ENCODE measurements at places on chromosomes 12 and 14.

GRCh38 chr14:79265366-79265946 lies 945.8 kb downstream of the DIO2 start:
- no peak for DNase-seq

DNA sequence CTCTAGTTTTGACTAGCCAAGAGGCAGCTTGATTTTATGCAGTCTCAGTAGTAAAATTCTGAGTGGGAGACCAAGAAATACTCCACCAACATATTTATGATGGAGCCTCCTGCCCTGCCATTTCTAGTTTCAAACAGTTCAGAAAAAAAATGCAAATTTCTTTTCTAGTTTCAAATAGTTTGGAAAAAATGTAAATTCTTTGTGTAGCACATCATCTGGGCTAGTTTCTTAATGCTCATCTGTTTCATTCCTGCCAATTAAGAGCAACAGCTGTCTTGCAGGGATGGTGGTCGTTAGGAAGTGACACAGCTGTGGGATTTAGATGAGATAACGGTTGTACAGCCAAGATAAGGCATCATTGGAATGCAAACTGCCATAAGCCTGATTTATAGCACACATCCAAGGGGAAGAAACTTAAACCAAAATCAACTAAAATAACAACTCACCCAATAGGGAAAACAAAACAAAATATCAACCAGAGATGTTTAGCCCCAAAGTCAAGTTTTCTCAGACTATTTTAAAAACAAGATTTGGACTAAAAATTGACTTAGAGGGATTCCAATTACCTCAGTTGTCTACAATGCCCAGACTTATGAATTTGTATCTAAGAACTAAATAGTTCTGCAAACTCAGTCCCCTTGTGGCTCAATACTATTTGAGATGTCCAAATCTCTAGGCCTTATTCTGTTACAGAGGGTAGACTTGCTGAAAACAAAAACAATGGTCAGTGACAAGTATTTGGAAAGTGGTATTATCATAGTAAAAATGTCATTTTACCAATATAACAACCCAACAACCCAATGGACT lies 291.3 kb upstream of the ATP2B1 start:
- no peak for DNase-seq

- DNase-seq: no peak
Observed at GRCh38 chr14:85566603-85567002, 36.7 kb downstream of the FLRT2 start.

GRCh38 chr12:3315201-3315661 lies 175.8 kb upstream of the PRMT8 start:
- no peak for DNase-seq

DNA sequence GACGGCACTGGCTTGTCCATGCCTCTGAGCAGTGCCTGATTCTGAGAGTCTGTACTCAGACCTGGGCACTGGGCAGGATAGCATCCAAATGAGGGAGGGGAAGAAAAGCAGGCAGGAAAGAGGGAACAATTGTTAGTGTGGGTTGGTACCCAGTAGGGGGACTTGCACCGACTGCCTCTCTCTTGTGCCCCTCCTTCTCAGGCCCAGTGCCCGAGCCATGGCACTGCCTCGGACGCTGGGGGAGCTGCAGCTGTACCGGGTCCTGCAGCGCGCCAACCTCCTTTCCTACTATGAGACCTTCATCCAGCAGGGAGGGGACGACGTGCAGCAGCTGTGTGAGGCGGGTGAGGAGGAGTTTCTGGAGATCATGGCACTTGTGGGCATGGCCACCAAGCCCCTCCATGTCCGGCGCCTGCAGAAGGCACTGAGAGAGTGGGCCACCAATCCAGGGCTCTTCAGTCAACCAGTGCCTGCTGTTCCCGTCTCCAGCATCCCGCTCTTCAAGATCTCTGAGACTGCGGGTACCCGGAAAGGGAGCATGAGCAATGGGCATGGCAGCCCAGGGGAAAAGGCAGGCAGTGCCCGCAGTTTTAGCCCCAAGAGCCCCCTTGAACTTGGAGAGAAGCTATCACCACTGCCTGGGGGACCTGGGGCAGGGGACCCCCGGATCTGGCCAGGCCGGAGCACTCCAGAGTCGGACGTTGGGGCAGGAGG lies 2.2 kb downstream of the NAB2 start:
- DNase-seq: no peak

DNA sequence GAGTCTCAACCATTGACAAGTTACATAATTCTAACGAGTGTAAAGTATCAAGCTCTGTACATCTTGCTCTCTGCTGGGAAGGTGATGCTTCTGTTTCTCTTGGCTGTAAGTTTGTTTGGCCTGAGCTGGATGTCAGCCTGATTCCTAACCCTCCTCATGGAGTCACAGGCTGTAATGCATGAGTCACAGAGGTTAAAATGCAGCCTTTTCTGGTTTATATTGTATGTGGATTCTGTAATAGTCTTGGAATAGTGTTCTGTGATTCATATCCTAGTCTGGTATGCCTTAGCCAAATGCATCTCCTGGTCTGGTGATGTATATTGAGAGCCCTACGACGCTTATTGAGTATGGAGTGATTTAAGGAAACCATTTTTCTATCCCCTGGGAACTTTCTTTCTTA lies 104.5 kb upstream of the FRMD6 start:
- DNase-seq: no peak

GRCh38 chr12:94909663-94910062 lies 93.8 kb downstream of the NDUFA12 start:
- DNase-seq: no peak

GRCh38 chr12:5792343-5792742 lies 152.7 kb downstream of the ANO2 start:
- no peak for DNase-seq

DNA sequence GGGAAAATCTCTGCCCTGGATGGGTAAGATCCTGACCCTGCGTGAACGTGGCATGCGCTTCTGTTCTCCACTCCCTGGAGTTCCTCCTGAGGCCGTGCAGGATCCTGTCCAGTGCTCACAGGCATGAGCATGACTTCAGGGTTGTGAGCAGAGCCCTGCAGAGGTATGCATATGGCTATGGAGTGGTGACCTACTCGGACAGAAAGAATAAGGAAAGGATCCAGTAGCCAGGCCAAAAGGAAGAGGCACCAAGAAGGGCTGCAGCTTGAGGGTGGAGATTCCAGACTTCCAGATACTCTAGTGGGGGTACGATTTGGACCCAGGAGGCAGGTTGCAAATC lies 20.8 kb upstream of the CD27 start:
- no peak for DNase-seq

DNA sequence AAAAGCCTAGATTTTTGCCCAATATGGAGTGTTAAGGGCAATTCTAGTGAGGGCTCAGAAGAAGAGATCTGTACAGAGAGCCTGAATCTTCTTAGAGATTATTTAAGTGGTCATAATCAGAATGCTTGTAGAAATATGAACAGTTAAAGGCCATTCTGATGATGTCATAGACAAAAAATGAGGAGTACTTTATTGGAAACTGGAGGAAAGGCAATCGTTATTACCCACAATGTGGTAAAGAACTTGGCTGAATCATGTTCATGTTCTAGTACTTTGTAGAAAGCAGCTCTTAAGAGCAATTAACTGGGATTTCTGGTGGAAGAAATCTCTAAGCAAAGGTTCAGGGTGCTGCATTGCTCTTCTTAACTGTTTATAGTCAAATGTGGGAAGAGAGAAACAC lies 36.4 kb upstream of the SYT10 start:
- DNase-seq: no peak

- no peak for DNase-seq
Observed at GRCh38 chr12:43988838-43989560, 153.1 kb downstream of the TMEM117 start.

GRCh38 chr14:20441461-20441860 lies 5.5 kb upstream of the KLHL33 start:
- DNase-seq: no peak

- no peak for DNase-seq
Observed at GRCh38 chr12:76226956-76227355, 121.3 kb downstream of the BBS10 start.

DNA sequence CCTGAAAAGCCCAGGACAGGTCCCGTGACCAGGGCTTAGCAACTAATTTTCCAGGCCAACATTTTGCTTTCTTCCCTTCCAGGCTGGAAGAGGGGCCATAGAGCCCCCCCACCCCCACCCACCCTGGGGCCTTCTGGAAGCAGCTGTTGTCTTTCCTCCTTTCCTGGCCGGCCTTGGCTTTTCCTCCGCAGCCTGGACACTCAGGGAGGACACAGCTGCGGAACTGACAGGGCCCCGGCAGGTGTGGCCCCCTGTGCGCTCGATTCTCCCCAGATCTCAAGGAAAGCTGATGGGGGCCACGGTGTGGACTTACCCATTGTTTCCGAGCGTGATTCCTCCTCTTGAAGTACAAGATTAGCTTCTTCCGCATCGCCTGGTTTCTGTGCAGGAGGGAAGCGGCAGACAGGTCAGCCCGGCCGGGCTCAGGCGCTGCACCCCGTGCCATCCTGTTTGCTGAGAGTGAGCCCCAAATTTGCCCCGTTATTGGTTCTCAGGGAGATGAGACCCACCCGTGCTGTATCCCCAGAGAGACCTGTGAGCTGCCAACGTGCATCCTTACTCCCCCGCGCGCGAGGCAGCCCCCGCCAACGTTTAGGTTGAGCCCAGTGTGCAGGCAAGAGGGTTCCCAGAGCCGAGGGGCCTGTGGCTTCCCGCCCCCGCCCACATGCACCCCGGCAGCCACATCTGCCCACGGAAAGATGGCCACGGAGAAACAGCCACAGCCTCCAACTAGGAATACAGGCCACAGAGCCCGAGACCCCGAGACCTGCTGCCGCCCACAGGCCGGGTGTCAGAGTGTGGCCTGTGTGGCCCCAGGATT lies 129.6 kb downstream of the NCOR2 start:
- no peak for DNase-seq

GRCh38 chr12:62856454-62856853 lies 78.5 kb downstream of the PPM1H start:
- DNase-seq: no peak

DNA sequence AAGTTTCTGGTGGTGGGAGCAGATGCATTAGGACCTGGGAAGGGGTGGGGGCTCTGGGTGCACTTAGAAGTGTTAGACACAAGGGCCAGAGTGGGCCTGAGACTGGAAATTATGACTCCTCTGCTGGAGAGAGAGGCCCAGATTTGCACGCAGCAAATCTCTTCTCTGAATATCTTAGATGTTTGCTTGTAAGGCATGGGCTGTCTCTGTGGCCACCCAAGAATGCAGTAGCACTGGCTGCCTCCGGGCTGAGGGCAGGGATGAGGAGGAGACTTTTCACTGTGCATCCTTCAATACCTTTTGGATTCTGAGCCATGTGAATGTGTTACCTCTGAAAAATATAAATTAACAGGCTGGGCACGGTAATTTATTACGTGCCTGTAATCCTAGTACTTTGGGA lies 14.0 kb upstream of the RABGGTA start:
- no peak for DNase-seq

DNA sequence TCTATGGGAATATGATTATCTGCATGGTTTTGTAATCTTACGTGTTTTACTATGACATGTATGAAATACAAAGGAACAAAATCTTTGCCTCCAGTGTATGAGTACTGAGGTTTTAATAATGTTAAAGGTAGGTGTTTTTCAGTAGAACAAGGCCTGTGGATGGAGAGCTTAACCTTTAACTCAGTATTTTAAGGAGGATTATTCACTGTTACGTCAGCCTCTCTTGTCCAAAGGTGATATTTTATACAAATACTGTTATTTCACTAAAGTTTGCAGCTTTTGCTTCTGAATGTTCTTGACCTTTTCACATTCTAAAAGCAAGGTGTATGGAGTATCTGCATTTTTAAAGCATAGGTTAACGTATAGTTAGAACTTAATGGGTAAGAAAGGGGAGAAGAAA lies 195.3 kb downstream of the ERC1 start:
- no peak for DNase-seq

DNA sequence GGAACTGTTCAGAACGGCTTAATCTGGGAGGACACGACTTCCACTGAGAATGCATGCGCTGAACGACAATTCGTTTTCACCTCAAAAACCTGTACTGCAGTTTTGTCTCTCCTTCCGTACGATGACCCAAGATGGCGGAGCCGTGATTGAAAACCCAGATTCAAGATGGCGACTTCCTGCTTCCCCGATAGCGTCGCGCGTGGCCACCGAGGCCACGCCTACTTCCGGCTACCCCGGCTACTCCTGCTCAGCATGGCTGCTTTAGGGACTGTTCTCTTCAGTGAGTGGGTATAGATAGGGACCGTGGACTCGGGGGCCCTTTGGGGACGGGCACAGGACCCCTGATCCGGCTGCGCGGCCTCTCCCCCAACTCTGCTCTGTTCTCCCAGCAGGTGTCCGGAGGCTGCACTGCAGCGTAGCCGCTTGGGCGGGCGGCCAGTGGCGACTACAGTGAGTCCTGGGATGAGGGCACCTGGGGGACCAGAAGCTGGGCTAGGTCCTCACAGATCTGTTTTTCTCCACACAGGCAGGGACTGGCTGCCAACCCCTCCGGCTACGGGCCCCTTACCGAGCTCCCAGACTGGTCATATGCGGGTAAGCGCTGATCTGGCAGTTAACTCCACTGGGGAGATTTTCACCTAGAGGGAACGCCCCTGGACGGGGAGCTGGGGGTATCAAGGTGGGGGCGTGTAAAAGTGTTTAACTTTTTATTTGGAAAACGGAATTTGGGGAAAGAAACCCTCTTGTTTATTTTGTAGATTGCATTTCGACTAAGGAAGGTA lies at the start of gene MRPL52:
MRPL52 (plus strand) TSS at position 227 of the 782 bp plus-strand sequence; CDS start at position 253, 26 bp downstream.
- DNase-seq: peak; percentile 85

DNA sequence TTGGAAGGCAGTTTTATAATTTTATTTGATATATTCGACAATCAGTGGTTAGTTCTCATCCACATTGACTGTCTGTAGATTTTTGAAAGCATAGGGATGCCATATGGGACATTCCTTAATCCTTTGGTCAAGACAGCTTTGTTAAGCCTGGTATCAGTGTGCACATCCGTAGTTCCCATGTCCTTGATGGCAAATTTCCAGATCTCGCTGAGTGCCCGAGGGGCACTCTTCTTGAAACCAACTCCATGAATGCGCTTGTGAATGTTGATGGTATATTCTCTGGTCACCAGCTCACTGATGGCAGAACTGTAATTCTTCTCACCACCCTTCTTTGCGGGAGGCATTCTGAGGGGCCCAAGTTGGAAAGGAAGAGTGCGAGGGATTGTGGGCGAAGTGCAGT lies 6.1 kb upstream of the DENND5B start:
- no peak for DNase-seq

DNA sequence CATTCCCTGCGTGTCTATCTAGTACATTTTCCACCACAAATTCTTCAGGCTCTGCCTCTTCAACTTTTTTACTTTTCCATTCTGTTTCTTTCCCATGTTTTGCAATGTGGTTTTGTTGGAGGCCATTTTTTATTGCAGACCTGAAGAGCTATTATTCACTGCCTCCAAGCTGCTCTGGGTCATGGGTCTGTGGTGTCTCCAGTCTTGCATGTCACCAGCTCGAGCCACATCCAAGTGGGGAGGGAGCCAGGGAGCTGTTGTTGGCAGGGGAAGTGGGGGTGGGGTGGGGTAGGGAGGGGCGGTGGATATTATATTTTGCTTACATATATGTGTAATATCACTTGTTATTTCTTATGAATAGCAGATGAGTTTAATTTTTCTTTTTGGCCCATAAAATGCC lies 69.1 kb downstream of the VEZT start:
- DNase-seq: no peak

DNA sequence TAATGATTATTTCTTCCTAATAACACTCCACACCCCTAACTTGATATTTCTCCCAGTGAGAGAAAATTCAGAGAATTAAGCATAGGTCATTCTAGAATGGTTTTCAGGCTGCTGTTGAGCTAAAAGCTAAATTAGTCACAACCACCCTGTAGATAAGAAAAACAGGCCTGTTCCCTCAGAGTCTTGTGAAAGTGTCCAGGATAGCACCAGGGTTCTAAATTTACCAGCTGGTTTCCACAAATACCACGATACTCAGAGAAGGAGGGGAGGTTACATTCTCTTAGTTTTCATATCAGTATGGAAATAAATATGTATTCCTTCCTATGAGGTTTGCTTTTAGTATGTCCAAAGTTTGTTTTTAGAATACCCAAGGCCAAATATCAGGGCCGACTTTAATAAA lies 66.0 kb upstream of the YARS2 start:
- DNase-seq: no peak
